Activated naive CD4-positive, alpha-beta T cell treated with anti-CD3 and anti-CD28 coated beads, Interleukin-2, amount 50 U/mL, for 72 hours (primary cell): ENCODE measurements at places on chromosomes 12 and 14.

DNA sequence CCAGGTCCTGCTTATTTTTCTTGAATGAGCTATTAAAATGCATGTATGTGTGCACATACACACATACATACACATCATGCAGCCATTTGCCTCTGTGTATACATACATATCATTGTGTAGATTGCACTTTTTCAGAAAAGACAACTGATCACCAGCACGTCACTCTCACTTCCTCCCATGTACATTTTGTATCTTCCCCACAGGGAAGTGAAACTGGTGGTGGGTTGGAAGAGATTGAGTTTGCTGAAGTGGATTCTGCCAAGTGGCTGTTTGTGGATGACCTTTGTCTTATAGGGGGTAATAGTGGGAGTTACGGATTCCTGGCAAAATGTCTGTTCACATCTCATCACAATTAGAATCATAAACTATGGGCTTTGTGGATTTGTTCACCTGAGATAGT, 448.6 kb downstream of the RAD51B start:
- DNase-seq = no peak

DNA sequence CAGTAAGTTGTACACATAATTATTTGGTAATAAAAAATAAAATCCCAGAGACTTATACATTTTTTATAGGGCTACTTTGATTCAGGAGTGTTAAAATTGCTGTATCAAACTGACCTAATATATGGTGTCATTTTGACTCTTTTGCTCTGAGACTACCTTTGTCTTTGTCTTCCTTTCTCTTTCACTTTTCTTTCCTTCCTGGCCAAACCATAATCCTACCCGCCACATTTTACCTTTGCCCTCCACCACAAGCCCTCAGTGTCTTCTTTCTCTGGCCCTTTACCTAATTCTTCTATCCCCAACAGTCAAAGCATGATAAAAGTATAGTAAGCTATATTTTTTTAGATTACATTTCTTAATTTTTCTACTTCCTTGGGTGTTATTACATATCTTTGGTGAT, 62.0 kb downstream of the CAND1 start:
- no peak for DNase-seq

DNA sequence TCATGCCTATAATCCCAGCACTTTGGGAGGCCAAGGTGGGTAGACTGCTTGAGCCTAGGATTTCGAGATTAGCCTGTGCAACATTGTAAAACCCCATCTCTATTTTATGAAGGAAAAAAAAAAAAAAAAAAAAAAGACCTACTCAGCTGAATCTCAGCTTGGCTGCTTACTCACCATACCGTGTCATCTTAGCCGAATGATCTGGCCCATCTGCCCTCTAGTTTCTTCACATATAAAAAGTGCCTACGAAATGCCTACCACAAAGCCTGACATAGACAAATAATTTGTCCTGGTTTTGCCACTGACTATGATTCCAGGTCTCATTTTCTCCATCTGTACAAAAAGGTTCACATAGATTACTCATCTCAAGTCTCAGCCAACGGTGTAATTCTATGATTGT, 10.1 kb downstream of the DIABLO start:
- DNase-seq = no peak

GRCh38 chr14:103134919-103135318, 11.7 kb downstream of the TNFAIP2 start:
- no peak for DNase-seq

GRCh38 chr12:40579687-40580086, 112.6 kb upstream of the CNTN1 start:
- no peak for DNase-seq

DNA sequence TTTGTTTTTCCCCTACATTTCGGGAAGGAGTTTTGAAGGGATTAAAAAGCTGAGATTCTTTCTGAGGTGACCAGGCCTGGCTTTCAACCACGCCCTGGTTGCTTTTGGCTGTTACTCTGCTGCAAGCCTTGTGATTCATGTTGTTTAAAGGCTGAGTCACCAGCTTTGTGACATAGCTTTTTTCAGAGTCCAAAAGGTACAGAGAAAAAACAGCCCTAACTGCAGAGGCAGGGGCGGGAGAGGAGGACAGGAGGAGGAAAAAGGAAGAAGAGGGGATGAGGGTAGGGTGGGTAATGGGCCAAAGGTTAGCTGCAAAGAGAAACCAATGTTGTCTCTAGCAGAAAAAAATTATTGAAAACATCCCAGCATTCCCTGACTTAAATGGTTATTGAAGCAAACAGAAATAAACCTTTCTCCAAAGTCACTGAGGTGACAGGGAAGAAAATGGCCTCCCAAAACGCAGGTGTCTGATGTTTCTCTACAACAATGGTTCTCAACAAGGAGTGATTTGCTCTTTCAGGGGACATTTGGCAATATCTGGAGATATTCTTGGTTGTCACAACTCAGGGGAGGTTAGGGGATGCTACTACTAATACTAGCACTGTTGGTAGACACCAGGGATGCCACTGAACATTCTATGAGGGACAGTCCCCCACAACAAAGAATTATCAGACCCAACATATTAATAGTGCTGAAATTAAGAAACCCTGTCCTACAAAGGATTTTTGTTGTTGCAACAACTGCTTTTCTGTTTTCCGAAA, 2.1 kb upstream of the UBC start:
- no peak for DNase-seq

DNA sequence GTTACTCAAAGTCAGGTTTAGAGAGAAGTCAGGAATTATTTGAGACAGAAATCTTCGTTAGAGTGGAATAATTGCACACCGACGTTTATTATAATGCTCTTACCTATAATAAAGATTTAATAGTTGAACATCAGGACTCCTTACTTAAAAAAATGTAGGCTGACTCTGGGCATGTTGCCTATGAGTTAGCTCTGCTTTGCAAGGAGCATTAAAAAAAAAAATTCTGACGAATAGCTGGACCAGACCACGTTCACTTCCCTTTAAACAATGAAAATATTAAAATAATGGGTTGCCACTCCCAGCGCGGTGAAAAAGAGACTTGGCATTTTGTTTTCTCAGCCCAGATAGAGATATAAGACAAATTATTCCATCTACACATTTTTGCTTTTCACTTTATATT, 574 bp upstream of the FANCM start:
- DNase-seq = no peak

DNA sequence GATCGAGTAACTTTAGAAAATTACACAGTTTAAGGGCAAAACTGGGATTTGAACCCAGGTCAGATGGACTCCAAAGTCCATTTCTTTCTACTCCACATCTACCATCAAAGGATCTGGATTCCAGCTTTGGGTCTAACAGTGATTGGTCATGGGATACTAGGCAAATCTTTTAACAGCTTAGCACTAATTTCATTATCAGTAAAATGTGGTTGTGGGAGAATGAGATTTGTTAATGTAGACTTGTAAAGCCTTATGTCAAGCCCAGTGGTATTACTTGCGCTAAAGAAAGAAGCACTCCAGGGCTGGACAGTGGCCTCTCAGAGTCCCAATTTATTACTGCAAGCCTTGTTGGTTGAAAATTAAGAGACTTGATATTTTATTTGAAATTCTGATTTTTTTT, 65.2 kb upstream of the MANSC4 start:
- DNase-seq = no peak

- DNase-seq = no peak
These were observed 116.5 kb downstream of the MGAT4C start for GRCh38 chr12:86139671-86140070.

DNA sequence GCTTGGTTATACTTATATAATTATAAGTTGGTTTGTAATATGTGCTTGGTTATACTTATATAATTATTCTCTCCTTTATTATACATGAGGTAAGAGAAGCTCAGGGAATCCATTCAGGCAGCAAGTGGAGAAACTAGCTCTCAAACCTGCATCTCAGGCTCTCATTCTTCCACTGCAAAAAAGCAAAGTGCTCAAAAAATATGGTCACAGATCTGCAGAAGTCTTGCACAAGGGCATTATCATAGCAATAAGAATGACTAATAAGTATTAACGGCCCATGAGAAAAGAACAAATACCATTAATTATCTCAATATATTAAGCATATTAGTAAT, 476 bp upstream of the TRAFD1 start:
- DNase-seq = no peak

GRCh38 chr14:77151245-77151644, 9.7 kb upstream of the ZDHHC22 start:
- DNase-seq = peak; percentile 23

DNA sequence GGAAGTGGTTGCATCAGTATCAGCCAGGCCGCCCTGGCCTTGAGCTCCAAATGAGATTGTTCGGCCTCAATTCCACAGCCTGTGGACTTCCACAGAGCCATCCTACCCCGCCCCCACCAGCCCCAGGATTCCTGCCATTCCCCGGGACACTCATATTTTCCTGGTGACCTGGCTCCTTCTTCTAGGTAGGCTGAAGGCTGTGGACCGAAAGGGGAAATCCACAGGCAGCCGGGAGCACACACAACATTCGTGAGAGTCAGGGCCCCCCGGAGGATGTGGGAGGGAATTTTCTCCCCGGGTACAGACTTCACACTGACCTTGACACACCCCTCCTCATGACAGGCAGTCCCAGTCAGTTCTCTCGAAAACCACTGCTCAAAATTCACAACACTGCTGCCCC, 39.9 kb downstream of the RIN3 start:
- no peak for DNase-seq

GRCh38 chr14:103122947-103123633, at the start of gene TNFAIP2:
Gene TNFAIP2 (plus strand): TSS chr14:103123461. CDS start chr14:103126458, 2,997 bp downstream.
- no peak for DNase-seq

GRCh38 chr12:123278101-123278627, 6.5 kb upstream of the CDK2AP1 start:
- DNase-seq = no peak

GRCh38 chr14:73467377-73467776, 9.0 kb upstream of the NUMB start:
- peak; percentile 44 for DNase-seq

DNA sequence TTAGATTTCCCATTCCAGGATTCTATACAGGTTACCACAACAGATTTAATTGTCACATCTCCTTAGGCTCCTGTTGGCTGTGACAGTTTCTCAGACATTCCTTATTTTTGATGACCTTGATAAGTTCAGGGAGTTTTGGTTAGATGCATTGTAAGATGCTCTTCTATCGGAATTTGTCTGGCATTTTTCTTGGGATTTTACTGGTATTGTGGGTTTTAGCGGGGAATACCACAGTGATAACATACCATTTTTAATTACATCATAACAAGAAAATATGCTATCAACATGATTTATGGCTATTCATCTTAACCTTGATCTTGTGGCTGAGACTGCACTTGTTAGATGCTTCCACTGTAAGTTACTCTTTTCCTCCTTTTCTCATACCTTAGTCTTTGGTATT, 217.5 kb upstream of the PPFIA2 start:
- no peak for DNase-seq

DNA sequence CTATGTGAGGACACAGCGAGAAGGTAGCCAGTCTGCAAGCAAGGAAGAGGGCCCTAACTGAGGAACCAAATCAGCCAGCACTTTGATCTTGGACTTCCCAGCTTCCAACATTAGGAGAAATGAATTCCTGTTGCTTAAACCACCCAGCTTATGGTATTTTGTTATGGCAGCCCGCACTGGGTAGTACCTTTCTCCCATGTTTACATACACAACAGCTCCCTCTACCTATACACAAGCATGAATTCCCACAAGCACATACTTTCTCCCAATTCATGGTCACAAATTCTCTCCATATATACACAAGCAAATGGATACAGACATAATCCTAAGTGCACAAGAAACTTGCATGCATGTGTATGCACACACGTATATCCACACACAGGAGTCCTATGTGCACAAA, 7.4 kb downstream of the ITGB7 start:
- no peak for DNase-seq

DNA sequence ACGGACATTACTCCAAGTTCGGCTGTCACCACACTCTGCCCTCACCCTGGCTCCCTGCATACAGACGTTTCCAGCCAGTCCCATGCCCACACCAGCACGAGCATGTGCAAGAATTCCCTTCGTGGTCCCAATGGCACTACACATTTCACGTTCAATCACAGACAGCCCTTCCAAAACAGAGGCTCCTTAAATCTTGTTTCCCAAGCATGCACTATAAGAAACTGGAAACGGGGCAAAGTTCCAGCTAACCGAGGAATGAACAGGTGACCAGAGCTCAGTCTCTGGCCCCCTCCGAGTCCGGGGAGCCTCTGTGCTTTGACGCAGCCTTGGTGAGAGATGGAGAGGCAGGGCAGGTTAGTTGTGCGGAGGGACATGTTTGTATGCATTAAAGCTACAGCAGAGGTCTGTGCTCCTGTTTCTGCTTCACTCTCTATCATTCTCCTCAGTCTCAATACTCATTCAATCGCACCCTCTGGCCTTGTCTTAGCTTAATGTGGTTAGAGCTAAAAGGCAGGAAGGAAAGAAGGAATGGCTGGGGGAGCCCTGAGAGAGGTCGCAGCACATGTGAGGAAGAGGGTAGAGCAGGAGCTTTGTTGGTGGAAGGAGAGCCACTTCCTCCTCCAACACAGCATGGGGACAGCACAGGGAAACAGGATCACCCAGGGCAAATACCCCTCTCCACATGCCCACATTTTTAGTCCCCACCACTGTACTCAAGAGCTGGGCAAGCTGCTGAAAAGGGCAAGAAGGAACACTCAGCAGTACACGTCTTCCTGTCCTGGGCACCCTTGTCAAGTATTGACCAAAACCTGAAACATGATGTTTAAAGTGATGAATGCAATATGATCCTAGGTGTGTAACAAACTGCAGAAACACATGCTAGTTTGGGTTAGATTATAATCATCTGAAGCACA, 12.2 kb upstream of the SELPLG start:
- no peak for DNase-seq

GRCh38 chr12:68793975-68794652, 13.9 kb upstream of the MDM2 start:
- no peak for DNase-seq

DNA sequence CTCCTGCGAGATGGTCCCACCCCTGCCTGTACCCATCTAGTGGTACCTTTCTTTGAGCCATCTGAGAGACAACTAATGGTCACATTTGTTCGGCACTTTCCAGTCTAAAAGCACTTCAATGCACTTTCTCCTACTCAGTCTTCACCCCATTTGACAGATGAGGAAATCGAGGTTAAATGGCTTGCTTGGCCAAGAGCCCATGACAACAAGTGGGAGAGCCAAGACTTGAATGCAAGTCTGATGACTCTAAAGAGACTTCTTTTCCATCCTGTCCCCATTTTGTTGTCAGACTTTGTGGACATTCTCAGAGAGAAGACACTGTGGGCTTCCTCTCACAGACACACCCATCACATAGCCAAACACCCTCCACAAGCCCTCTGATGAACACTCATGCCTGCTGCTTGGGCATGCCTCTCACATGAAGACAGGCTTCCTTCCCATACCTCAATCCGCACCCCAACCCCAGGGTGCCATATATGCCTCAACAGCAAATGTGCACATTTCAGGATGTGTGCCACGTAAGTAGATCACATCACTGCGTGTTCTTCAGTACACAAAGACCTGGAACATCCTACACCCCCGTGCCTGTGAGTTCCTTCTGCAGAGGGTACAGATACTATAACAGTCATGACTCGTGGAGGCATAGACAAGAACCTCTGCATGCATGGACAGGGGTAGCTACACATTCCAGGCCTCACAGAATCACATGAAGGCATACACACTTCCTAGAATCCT, 805 bp downstream of the MYH7 start:
- peak; percentile 26 for DNase-seq
